Calu3 (cell line): ENCODE measurements at places on chromosomes 7 and 10. TPM values are rescaled to one million over a fixed set of nuclear protein-coding genes. Genes with fewer than 3 reads are reported as not detected.

- H3K27ac ChIP-seq, result no peak overlapping the region
- DNase-seq, result no peak
- H3K27me3 ChIP-seq, result no peaks in the 10 kb centered on the region
- H3K4me3 ChIP-seq, result no peak overlapping the region
Observed at GRCh38 chr10:91208642-91209041, 11.8 kb upstream of the PCGF5 start.

GRCh38 chr7:27677912-27678612 lies 15.4 kb upstream of the HIBADH start:
- H3K27ac ChIP-seq, result peak overlapping the region; percentile 100
- peaks cover 42% of the 10 kb centered on the region for H3K4me1 ChIP-seq
- peak; percentile 67 for DNase-seq
- peak overlapping the region; percentile 55 for H3K4me3 ChIP-seq
- no peaks in the 10 kb centered on the region for H3K27me3 ChIP-seq

GRCh38 chr7:47609803-47610452 lies 28.0 kb upstream of the TNS3 start:
- peaks cover 36% of the 10 kb centered on the region for H3K4me1 ChIP-seq
- H3K27me3 ChIP-seq, result no peaks in the 10 kb centered on the region
- H3K4me3 ChIP-seq, result no peak overlapping the region
- H3K27ac ChIP-seq, result no peak overlapping the region

The AS3MT gene
- 0.35 TPM in 1 of 2 replicates, not detected in the other for total RNA-seq

GRCh38 chr7:111459757-111460280 lies 102.5 kb downstream of the IMMP2L start:
- H3K4me1 ChIP-seq, result no peaks in the 10 kb centered on the region
- H3K4me3 ChIP-seq, result no peak overlapping the region
- no peaks in the 10 kb centered on the region for H3K36me3 ChIP-seq
- DNase-seq, result no peak

The ZNF804B gene
- total RNA-seq, result not detected in 2 replicates

The HGF gene
- total RNA-seq, result not detected in 2 replicates

DNA sequence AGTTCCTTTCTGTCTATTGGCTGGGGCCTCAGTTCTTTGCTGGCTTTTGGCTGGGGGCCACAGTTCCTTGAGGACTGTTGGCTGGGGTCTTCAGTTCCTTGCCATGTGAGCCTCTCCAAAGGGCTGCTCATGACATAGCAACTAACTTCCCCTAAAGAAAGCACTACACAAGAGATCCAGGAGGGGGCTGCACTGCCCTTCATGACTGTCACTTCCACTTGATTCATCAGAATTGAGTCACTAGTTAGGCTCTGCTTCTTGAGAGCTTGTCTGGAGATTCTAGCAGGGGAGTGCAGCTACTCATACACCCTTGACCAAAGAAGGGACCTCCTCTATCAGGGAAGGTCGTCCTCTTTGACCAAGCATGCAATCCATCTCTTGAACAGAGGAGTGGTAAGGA lies 38.0 kb upstream of the MKX start:
- no peaks in the 10 kb centered on the region for H3K36me3 ChIP-seq
- H3K27me3 ChIP-seq, result peaks cover 21% of the 10 kb centered on the region
- DNase-seq, result peak; percentile 59
- H3K4me1 ChIP-seq, result peaks cover 8% of the 10 kb centered on the region
- H3K27ac ChIP-seq, result no peak overlapping the region

- H3K27me3 ChIP-seq, result no peaks in the 10 kb centered on the region
- H3K27ac ChIP-seq, result no peak overlapping the region
- H3K36me3 ChIP-seq, result no peaks in the 10 kb centered on the region
- no peak for DNase-seq
- no peaks in the 10 kb centered on the region for H3K4me1 ChIP-seq
Observed at GRCh38 chr7:18706670-18707069, 211.1 kb downstream of the HDAC9 start.

The IFIT1B gene
- not detected in 2 replicates for total RNA-seq

The IL2RA gene
- total RNA-seq, result not detected in 2 replicates
